ENCODE measurements at places on chromosomes 5 and 9. TPM values are rescaled to one million over a fixed set of nuclear protein-coding genes. Genes with fewer than 3 reads are reported as not detected.

Gene WDR31
- total RNA-seq, result 1.7 TPM

Gene WDR36
- total RNA-seq, result 44.7 TPM

Gene NUTM2G
- total RNA-seq, result not detected

Gene TIMD4
- not detected for total RNA-seq

GRCh38 chr5:169702693-169703481, 65.8 kb downstream of the DOCK2 start:
- DNase-seq, result no peak

DNA sequence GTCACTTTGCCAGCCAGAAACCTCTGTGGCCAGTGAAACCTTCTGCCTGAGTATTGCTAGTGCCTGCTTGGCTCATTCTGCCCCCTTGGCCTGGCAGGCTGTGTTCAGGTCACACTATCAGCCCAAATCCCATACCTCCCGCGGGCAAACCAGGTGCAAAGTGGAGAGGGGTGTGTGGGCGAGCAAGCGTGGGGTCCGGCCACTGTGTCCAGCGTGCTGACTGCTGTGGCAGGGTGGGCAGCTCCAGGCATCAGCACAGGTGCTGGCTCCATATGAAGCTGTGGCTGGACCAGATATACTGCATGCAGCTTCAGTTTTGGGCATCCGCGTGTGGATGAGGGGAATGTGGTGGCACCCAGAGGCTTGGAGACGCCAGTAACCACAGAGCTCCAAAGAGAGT, 576.5 kb upstream of the EDIL3 start:
- DNase-seq, result no peak

- DNase-seq, result no peak
Observed at GRCh38 chr9:93899609-93900435, 55.3 kb downstream of the BARX1 start.

GRCh38 chr5:128002425-128002824, 81.1 kb upstream of the SLC12A2 start:
- DNase-seq, result no peak

DNA sequence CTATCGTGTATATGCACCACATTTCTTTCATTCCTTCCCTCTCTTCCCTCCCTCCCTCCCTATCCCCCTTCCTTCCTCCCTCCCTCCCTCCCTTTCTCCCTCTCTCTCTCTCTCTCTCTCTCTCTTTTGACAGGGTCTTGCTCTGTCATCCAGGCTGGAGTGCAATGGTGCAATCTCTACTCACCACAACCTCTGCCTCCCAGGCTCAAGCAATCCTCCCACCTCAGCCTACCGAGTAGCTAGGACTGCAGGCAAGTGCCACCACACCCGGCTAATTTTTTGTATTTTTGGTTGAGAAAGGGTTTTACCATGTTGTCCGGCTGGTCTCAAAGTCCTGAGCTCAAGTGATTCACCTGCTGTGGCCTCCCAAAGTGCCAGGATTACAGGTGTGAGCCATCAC, 1.1 kb upstream of the ANKS6 start:
- no peak for DNase-seq

DNA sequence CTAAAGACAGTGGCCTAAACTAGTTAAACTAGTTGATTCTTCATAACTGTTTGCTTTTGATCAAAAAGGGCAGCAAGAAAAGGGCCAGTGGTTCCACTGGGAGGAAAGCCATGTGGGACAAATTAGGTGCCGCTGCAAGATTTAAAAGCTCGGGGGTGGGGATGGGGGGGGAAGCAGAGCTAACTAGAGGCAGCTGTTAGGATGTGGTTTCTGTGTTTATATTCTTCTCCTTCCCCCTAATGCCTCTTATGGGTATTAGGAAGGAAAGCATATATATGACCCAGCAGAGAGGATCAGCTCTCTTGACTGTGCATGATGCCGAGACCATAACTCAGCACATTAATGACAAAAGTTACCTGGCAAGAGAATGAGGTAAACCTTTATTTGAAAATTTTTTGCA, 65.7 kb downstream of the EFNA5 start:
- DNase-seq, result no peak

DNA sequence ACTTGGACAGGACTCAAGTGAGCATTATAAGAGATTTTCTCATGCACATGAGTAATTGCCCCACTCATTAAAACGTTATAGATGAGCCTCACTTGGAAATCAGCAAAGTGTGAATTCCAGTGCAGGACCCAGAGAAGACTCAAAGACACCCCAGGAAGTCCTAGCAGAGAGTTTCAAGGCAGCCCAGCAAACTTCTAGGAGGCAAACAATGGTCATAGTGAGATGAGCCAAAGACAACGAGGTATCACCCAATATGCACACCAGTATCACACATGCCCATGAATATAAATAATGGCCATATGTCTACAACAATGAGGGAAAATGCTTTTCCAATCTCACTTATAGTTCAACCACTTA, 245.9 kb downstream of the ACTL7B start:
- no peak for DNase-seq

DNA sequence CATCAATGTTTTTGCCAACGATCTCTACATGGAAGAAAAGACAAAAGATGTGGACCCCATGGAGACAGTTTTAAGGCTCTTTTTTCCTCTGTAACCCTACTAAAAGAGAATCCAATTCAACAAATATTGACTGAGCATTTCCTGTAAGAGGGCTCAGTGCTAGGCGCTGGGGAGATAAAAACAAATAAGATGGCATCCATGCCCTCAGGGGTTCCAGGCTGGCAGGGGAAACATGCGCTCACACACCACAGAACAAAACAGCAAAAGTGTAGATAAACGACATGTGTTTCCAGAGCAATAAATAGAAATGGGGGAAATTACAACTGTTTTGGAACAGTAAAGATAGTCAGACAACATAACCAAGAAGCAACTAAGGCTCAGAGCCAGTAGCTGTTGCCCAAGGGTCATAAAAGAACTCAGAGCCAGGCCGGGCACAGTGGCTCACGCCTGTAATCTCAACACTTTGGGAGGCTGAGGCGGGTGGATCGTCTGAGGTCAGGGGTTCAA, 25.2 kb downstream of the ZNF608 start:
- DNase-seq, result no peak

DNA sequence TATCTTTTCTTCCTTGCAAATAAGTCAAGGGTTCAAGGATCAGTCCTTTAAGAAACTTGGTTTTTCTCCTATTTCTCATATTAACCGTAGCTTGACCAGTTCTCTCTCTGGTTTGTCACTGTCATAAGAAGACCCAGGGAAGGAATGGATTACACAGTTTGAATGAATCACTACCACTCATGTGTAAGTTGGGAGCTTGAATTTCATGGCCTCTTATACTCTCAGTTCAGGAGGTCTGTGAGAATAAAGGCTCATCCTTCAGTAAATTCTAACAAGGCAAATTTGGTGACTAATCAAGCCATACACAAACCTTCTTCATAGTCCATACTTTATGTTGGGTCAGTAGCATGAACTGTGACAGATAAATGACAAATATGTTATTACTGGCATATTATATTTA, 323.1 kb upstream of the ACTBL2 start:
- peak; percentile 59 for DNase-seq

- DNase-seq, result no peak
Observed at GRCh38 chr9:87100001-87100400, 152.7 kb upstream of the GAS1 start.

- no peak for DNase-seq
Observed at GRCh38 chr5:108669462-108669861, 78.2 kb upstream of the FER start.
